ENCODE measurements at places on chromosomes 4 and X.

GRCh38 chr4:113636438-113636818 is 125.1 kb downstream of the CAMK2D start:
- DNase-seq, result peak; percentile 27

- DNase-seq, result no peak
Measured at GRCh38 chrX:150037041-150037440, 98.8 kb upstream of the EOLA2 start.

DNA sequence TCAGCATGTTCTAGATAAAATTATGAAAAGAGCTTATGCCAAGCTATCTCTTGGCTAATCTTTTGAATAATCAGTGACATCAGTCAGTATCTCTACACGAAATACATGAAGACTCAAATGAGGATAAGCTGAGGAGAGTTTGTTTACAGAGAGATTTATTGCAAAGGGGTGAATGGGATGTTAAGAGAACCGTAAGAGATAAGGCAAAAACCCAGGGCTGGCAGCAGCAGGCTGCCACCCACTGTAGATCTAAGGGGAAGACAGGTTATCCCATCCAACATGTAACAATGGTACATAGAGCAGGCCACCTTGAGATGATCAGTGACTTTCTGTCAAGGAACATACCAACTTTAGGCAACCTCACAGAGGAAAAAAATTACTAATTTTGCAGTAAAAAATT is 432.1 kb upstream of the NR3C2 start:
- no peak for DNase-seq

DNA sequence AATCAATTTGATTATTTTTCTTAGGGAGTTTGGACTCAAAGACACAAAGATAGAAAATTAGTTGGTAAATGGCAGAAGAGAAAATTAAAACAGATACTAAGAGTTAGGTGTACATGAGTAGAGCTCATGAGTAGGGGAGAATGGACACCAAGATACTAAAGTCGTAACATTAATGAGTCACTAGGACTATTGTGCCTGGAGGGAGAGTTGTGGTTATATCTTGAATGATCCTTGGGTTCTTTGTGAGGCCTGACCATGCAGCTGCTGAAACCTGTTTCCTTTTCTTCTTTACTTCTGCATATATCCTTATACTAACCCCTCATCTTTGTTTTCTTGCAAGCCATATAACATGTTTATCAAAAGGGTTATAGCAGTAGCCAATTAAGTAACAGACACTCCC is 532.8 kb downstream of the RPA4 start:
- DNase-seq, result no peak

GRCh38 chrX:45036161-45036560 is 163.2 kb downstream of the KDM6A start:
- no peak for DNase-seq

GRCh38 chrX:24610516-24610915 is 36.6 kb downstream of the PCYT1B start:
- no peak for DNase-seq

Measured in activated naive CD4-positive, alpha-beta T cell treated with anti-CD3 and anti-CD28 coated beads, Interleukin-2, amount 10 ng/mL, durations not matched to agents 7 days and 5 days (primary cell).